ENCODE measurements at places on chromosomes 3 and 15.
A peak's percentile ranks its signal among the peaks of the same experiment; 100 is the strongest.

- no peak for DNase-seq
These were observed 469.9 kb upstream of the CBLB start for GRCh38 chr3:106338582-106339214.

- no peak for DNase-seq
These were observed 156.7 kb upstream of the TLE3 start for GRCh38 chr15:70254311-70254869.

GRCh38 chr3:127671523-127672428 lies 976 bp upstream of the ABTB1 start:
- DNase-seq, result no peak

DNA sequence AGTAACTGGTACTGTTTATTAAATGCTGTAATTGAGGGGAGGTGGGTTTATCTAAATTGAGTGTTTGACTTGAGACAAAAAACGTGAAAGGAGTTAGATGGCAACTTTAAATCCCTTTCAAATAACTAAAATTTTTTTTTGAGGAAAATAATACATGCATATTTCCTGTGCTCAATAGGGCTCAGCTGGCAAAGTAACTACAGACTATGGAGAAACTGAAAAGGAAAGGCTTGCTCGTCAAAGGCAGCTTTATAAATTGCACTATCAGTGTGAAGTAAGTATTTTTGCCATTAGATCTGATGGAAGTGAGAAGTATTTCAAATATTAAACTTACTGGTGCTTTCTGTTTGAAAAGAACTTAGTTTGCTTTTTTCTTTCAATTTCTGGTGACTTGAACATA lies 72.2 kb downstream of the DZIP3 start:
- DNase-seq, result no peak

- no peak for DNase-seq
These were observed 24.0 kb upstream of the SLC24A5 start for GRCh38 chr15:48096813-48097212.

GRCh38 chr3:188848947-188849346 lies 322.8 kb upstream of the TPRG1 start:
- no peak for DNase-seq

DNA sequence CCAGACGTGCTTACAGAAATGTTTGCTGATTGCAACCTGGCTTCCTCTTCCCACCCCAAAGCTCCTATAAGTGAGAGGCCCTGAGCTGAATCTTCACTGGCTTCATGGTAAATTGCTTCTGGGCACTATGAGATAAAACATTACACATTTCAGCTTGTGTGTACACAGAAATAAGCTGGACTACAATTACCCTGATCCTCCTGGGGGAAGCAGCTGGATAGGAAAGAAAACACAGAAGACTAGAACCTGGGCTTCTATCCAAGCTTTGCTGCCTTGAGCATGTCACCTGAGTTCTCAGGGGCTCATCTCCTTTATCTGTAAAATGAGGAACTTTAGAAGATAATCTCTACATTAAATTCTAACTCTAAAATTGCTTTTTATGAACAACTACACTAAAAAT lies 40.3 kb downstream of the THBS1 start:
- DNase-seq, result peak; percentile 44

- no peak for DNase-seq
These were observed 38.4 kb upstream of the UBL7 start for GRCh38 chr15:74499366-74499765.

DNA sequence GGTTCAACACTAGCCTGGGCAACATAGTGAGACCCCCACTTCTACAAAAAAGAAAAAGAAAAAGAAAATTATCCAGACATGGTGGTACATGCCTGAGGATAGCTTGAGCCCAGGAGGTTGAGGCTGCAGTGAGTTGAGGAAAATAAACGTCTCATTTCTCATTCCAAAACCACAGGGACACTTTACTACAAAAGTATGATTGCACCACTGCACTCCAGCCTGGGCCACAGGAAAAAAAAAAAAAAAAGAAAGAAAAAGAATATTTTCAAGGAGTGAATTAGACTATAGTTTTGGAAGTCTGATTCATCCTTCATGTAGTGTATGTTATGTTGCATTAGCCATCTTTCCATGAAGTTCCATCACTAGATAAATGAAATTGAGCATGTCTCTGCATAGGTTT lies 149.5 kb upstream of the THBS1 start:
- no peak for DNase-seq

DNA sequence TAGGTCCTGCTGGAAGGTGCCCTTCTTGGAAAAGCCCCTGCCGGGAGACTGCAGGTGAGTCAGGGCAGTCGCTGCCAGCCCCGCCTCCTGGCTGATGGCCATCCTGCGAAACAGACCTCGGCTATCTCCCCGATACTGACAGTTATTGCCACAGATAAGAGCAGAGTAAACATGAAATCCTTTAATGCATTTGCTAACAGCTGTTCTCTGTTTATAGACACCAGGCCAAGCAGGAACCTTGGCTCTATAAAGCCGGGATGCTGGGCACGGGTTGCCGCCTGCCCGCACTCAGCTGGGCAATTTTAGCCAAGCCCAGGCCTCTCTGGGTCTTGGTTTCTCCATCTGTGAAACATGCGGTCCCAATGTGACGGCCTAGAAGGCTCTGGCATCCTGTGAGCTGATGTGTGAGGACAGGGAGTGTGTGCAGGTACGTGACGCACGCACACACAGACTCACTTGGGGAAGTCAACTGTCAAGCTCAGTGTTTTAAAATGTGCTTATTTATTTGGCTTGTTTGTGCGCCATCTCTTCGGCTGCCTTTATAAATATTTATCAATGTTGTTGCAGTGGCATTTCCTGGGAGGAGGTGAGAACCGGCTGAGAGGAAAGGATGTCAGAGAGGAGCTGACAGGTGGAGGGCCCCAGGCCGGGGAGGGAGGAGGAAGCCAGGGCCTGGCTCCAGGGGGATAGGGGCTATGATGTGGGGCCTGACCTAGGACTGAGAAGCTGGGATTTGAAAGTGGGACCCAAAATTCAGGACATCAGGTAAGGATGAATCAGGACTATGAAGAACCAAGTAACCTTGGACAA lies 50.8 kb upstream of the PRR23E start:
- peak; percentile 54 for DNase-seq

GRCh38 chr3:180420016-180420415 lies 181.9 kb upstream of the TTC14 start:
- no peak for DNase-seq

GRCh38 chr15:41558400-41559238 lies at the start of gene TYRO3:
Gene TYRO3 (plus strand): TSS chr15:41559212. CDS start chr15:41559258, 46 bp downstream.
- DNase-seq, result peak; percentile 18

DNA sequence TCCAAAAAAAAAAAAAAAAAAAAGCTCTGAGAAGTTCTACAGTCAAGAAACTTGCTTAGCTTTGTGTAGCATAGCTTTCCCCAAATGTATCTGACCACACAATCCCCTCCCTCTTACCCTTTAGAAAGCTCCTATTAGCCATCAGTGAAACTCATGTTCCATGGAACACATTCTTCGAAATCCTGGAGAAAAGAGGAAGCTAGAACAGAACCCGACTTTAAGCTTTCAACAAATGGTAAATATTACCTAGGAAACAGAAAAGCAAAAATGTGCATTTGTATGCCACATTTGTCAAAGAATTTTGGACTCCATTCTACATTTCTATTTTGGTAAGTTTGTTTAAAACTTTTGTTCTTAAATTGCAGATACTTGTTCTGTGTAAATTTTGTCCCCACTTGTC lies 17.4 kb upstream of the CRTC3 start:
- no peak for DNase-seq

Measured in NCI-H1694 (cell line).